RCC 7860 (cell line): ENCODE measurements at places on chromosomes 2 and 18.
A peak's percentile ranks its signal among the peaks of the same experiment; 100 is the strongest.

GRCh38 chr2:234715671-234716250 lies 218.9 kb upstream of the ARL4C start:
- DNase-seq, result no peak

- DNase-seq, result no peak
Observed at GRCh38 chr18:74255131-74255616, 36.6 kb downstream of the CYB5A start.

GRCh38 chr2:13260402-13260801 lies 543.7 kb downstream of the TRIB2 start:
- no peak for DNase-seq

- DNase-seq, result no peak
Observed at GRCh38 chr18:45731716-45732115, 7.7 kb downstream of the SLC14A1 start.

GRCh38 chr2:105746177-105747080 lies 1.7 kb downstream of the NCK2 start:
- no peak for DNase-seq

DNA sequence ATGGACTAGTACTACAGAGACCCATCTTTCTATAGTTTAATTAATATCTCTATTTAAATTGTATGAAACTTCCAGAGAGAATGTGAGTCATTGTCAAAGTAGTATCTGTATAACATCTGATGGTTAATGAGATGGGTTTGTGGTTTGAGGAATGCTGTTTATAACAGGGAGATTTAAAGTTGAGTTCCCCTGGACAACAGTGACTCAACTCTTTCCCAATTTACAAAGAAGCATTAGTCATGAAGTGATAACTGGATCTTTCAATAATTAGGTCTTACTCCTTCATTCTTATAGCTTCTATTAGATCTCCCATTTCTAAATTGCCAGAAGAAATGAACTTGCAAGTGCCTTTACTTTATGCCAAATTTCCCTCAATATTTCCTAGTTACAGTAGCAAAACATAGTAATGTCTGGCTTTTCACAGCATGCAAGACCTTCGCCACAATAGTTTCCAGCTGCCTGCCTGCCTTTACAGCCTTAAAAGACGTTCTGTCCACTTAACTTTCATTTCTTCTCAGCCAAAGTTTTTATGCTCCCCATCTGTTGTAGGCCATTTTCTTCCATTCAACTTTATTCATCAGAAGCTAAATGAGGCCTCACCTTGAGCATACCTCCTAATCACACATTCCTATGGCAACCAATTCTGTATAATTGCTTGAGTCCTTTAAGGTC lies 47.7 kb upstream of the WDR75 start:
- DNase-seq, result peak; percentile 84

- DNase-seq, result no peak
Observed at GRCh38 chr2:239372835-239373234, 28.0 kb downstream of the HDAC4 start.

GRCh38 chr18:62717169-62717924 lies 2.0 kb downstream of the PHLPP1 start:
- peak; percentile 53 for DNase-seq

- DNase-seq, result no peak
Observed at GRCh38 chr2:153299809-153300208, 178.8 kb downstream of the RPRM start.

GRCh38 chr2:217085543-217085942 lies 225.7 kb upstream of the TNP1 start:
- DNase-seq, result peak; percentile 48

DNA sequence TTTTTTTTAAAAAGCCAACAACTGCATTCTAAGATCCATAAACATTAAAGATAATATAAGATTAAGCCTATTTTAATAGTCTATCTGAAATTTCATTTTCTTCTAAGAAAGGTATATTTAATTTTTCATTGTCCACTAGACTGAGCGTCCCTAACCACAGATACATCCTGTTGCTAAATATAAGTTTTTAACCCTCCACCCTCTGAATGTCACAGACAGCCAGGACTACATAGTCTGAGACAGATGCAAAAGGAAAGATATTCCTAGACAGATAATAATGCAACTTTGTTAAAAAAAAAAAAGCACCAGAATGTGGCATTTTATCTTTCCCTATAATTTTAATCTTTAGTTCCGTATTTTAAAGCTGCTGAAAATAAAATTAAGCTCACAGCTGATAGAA lies 114.6 kb downstream of the ZEB2 start:
- no peak for DNase-seq

DNA sequence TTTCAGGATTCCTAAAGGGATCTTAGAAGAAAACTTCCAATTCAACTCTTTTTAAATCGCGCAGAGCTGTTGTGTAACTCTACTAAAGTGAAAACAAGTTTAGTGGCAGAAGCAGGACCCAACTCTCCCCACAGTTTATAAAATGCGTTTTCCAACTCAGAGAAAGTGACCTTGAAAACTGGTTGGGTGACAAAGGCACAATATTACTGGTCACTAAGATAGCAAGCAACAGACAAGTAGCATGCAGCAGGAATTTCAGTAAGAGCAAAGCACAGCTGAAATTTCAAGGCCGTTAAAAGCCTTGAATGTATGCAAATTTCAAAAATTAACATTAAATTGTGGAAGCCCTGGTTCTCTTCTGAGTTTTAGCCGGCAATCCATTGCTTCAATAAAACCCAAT lies 66.9 kb downstream of the STK39 start:
- DNase-seq, result no peak

GRCh38 chr2:188051706-188052105 lies 240.0 kb upstream of the GULP1 start:
- no peak for DNase-seq
